ENCODE measurements at places on chromosomes 4 and X.

DNA sequence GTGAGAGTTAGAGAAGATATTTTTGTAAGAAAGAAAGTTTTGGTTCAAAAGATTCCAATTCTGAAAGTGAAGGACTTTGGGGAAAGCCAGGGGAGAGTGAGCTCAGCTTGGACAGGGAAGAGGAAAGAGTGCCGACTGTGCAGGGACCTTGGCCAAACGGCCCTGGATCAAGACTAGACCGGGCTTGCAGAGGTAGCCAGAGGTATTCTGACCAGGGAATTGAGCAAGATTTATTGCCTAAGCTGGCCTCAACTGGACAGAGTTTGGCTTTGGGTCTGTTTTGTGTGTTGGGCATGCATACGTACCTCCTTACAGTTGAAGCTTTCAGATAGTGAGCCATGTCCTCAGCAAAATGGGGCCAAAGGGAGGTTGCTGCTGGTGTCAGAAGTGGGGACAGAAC is 11.6 kb downstream of the PLAC1 start:
- no peak for DNase-seq

DNA sequence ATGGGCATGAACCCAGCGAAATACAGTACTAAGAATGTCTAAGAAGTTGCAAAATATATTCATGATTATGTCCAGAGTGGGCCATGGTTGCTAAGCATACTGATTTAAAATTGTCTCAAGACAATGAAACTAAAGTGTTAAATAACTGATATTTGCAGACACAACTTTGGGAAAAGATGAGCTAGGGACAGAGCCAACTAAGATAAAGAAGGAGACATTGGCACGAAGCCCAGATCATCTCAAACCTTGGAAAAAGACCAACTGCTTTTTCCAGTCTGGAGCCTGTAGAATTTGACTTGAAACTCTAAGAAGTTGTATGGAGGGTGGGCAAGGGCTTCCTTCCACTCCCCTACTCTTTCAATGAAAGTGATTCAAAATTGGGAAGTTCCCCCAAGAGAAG is 108.5 kb upstream of the GLRA2 start:
- no peak for DNase-seq

GRCh38 chrX:63963095-63963784 is 178.2 kb upstream of the ARHGEF9 start:
- no peak for DNase-seq

- DNase-seq = no peak
Measured at GRCh38 chrX:65488495-65488894, 46.1 kb downstream of the LAS1L start.

DNA sequence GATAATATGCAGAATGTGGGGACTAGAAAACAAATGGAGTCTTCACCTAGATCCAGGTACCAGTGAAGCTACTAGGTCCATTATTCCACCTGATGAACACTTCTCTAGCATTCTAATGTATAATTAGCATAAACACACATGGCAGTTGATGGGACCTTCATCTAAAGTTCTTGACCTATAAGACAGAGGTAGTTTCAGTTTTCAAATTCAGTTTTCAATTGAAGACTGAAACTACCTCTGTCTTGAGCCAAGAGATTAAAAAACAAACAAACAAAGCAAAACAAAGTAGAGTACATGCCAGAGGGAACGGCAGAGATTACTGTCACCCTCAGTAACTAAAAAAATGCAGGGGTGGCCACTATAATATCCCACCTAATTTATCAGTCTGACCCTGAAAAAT is 199.9 kb upstream of the NEIL3 start:
- no peak for DNase-seq

GRCh38 chrX:9927698-9928482 is 39.3 kb upstream of the CLDN34 start:
- no peak for DNase-seq

- DNase-seq = no peak
Measured at GRCh38 chrX:22803353-22803752, 196.4 kb upstream of the DDX53 start.

- DNase-seq = no peak
Measured at GRCh38 chr4:4873203-4873602, 13.7 kb downstream of the MSX1 start.

DNA sequence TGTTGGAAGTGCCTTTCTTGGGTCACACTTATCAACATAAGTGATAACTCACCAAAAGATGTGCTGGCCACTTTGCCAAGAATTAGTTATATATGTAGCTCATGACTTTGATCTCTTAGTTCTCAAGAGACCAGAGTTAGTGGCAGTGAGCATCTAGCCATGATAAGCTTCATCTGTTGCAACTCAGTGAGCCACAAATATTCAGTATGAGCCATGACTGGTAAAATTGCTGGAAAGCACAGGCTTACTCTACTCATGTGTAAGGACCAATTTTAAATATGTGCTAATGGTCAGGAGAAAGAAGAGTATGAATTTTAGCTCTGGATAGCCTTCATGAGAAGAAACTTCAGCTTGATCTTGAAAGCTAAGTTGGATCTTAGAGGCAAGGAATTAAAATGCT is 59.4 kb upstream of the TLL1 start:
- no peak for DNase-seq

DNA sequence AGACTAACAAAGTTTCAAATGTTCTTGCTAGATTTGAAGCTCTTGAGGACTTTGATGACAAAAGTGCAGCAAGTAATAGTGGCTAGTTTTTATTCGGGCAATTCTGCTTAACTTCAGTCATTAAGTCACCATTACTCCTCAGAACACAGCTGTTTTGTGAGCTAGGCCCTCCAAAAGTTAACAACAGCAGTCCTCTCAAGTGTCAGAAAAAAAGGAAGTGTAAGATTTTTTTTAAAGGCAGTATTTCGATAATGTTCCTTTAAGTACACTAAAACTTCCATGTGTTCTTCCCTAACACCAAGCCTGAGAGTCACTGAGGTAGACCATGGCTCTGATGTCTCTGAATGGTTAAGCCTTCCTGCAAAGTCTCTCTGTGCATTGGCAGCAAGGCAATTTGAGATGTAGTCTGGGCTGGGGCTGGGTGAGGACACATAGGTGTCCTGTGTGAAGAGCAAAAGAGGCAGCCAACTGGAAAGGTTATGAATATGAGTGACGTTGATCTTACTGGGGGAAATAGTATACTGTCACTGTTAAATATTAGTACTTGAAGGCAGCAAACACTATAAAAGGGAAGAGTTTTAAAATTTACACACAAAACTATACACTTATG is 174.0 kb upstream of the MAP3K15 start:
- DNase-seq = no peak

DNA sequence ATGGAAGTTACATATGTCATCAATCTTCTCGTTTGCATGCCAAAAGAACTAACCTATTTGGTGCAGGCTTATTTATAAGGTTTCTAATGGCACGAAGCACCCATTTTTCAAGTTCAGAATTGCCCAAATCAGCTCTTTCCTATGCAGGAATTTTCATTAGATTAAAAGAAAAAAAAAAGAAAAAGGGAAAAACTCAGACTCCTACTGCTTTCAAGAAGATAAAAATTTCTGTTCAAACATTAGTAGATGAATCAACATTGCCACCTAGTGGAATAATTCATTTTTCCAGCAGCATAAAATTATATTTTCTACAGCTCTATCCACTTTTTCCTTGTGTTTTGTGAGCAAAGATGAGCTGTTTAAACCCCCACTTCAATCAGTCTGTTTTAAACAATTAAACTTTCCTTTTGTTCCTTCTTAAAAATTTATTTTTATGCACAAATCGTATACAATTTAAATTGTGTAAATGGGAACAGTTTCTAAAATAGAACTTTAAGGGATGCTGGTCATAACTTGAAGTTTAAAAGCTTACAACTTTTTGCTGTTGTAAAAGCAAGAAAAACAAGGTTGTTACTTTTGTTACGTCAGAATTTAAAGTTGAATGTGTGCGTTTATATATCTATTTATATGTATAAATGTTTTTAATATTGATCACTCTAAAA is 309.9 kb downstream of the ARAP2 start:
- DNase-seq = no peak

DNA sequence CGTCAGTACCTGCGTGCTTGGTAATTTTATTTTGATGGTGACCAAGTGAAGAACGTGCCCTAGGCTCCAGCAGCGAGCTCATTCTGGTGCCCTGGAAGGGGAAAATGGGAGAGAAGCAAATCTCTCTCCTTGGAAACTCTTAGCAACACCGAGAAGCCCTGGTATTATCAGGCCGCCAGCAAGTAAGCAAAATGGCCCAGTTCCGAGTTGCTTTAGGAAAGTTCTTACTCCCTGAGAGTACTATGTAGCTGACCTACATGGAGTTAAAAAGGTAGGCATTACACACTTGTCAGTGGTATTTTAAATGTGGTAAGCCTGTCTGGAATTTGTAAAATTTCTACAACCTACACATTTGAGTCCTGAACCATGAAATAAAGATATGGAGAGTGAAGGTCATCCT is 146.4 kb downstream of the CPEB2 start:
- no peak for DNase-seq

DNA sequence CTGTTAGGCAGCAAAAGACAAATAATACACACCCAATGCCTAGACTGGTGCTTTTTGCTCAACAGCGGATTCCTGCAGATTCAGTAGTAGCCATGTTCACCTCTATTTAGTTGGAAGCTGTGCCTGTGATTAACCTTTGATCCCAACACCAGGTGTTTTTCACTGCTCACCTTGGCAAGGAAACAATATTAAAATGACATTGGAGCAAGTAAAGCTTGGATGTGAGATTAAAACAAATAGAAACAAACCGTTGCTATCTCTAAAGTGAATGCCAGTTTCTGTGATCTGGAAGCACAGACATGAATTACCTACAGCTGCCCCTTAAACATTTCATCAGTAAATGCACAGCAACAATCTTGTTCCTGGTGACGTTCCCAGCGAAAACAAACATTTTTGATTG is 35.7 kb downstream of the MAGEB17 start:
- DNase-seq = no peak

DNA sequence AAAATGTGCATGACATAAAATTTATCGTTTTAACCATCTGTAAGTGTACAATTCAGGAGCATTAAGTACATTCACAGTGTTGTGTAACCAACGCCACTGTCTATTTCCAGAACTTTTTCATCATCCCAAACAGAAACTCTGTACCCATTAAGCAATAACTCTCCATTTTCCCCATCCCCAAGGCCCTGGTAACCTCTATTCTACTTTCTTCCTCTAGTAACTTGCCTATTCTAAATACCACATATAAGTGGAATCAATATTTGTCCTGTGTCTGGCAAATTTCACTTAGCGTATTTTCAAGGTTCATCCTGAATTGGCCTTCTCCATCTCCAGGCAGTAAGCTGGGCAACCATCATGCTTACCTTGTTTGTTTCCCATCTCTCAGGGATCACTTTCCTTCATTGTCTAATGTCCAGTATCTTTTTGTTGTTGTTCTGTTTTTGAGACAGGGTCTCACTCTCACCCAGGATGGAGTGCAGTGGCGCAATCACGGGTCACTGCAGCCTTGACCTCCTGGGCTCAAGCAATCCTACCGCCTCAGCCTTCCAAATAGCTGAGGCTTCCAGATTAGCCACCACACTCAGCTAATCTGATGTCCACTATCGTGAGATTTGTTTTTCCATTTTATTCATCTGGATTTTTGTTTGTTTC is 17.7 kb upstream of the GRIPAP1 start:
- no peak for DNase-seq

DNA sequence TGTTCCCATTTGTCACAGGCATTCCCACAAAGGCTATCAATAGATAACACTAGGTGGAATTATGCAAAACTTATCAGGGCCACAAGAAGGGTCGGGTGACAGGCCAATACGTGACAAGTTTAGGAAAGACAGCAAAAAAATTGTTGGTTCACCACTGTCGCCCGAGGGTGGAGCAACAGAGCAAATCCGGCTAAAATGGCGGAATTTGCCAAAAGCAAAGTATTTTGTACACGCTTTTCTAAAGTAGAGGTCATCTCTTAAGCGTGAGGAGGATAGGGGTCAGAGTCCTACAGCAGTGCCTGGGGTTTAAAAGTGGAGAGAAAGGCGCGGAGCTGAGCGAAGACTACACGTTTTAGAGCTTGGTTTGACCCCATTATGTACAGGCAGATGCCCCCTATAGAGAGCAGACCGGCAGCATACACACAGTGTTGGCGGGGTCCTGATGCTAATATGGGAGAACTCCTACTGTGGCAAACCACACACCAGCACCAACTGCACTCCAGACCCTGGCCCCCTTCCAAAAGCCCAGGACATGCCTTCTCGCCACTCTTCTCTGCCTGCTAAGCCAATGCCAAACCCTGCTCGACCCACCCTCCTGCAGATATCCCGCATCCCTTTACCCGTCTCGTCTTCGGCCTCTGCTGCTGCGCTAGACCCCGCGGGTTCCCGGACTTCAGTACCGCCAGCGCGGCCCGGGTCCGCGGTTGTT is 733 bp downstream of the CCNA2 start:
- no peak for DNase-seq

DNA sequence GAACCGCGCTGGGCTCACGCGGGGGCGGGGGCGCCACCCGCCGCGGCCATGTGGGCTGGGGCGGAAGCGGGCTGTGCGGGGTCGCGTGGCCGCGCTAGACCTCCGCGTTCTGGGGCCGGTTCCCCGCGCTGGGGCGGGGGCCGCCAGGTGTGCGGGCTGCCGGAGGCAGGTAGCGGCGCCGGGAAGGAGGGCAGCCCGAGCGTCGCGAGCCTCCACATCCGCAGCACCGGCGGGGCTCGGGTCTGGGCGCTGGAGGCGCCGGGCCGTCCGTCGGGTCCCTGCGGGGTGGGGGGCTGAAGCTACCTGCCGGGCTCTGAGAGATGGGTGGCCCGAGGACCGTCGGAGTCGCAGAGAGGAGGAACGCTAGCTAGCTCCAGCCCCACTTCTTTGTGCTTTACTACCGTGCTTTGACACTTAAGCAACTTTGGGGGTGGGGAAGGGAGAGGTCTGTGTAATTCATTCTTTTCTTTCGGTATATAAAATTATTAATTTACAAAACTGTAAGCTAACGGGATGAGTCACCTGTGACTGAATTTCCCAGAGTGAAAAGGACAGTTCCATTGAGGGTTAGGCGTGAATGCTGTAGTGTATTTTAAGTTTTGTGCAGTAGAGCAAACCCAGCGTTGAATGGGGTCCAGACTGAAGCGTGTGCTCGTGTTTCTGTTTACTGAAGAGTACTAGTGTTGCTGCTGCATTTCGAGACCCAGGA is 689 bp downstream of the METAP1 start:
- no peak for DNase-seq

- DNase-seq = no peak
Measured at GRCh38 chr4:157514711-157515110, 294.2 kb downstream of the GRIA2 start.

GRCh38 chrX:39682778-39683177 is 415.0 kb downstream of the BCOR start:
- DNase-seq = no peak

- DNase-seq = no peak
Measured at GRCh38 chr4:41358647-41359421, 102.1 kb downstream of the UCHL1 start.

GRCh38 chr4:163554870-163555465 is 60.5 kb downstream of the TMA16 start:
- DNase-seq = no peak

DNA sequence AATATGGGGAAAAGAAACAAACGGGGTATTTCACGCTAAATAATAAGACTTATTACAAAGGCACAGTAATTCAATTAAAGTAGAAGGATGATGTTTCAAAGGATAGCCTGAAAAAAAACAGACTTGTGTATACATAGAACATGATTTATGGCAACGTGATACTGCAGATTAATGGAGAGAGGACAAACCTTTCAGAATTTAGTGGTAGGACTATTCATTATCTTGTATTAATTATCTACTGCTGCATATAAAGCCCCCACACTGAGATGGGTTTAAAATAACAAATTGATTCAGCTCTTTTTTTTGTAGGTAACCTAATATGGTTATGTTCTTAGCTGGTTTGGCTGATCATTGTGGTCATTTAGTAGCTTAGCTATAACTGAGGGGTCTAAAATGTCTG is 1269.0 kb downstream of the FSTL5 start:
- no peak for DNase-seq

- no peak for DNase-seq
Measured at GRCh38 chr4:112564706-112565270, 48.8 kb upstream of the NEUROG2 start.

Measured in activated gamma-delta T cell (primary cell).